EH (cell line): ENCODE measurements at places on chromosomes 5 and 9.

DNA sequence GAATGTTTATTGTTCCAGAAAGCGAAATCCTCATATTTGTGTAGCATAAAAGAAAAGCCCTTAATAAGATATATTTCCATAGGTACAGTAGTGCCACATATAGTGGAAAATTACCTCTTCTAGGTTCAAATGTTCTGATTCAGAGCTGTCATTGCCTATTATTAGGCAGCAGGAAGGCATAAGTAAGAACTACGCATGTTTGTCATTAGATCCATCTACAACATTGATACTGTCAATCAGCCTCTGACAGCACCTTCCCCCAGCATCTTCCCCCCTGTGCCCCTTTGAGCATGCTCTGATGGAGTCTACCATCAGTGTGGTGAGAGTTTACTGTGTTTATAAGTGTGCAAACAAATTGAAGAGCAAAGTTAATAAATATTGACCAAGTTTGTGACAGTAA lies 816.1 kb downstream of the TLE4 start:
- no peak for DNase-seq

- DNase-seq: no peak
Observed at GRCh38 chr5:154320224-154321089, 125.3 kb upstream of the SAP30L start.

GRCh38 chr5:80134876-80135275 lies 99.7 kb downstream of the THBS4 start:
- DNase-seq: no peak

DNA sequence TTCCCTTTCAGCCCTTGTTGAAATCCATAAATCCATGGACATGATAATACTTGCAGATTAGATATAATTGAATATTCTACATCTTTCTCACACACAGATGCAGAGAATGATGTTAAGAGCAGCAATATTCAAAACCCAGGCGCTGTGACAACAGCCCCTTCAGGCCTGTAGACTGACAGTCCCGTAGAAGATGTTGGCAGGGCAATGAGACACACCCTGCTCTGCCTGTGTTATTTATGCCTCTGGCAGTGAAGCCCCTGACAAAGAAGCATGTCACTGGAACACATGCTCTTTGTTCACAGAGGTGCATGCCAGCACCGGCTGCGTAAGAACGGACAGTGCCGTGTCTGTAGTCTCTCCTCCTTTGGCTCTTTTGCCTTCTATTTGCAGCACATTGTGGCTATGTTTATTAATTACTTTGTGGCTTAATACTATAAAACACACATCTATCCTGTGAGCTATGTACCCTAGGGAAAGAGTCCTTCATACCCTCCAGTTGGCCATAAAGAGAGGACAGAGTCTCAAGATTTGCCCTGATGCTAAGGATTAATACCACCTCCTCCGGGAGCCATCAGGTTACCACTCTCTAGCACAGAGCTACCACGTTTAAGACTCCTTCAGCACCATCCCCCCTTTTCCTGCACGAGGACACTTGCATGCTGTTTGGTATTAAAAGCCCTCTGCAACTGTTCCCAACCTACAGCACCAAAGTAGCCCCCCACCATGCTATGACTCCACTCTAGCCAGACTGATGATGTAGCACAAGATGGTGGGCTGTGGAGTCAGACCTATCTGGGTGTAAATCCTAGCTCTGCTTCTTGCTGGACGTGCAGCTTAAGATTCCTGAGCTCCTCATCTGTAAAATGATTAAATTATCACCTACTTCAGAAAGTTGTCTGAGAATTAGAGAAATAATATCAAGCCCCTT lies 2.0 kb upstream of the ANP32B start:
- no peak for DNase-seq

DNA sequence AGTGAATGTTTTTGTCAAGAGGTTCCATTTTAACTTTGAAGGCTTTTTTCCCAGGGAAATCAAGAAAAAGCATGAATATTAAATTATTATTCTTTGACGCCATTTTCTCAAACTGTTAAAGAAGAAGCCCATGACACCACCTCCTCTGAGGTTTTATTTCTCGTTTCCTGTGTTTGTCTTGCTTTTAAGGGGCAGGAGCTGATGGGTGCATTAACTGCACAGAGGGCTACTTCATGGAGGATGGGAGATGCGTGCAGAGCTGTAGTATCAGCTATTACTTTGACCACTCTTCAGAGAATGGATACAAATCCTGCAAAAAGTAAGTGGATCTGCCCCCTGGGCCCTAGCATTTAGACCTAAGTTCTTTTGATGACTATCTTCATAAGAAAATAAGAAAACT lies 205.3 kb downstream of the RFK start:
- DNase-seq: no peak

DNA sequence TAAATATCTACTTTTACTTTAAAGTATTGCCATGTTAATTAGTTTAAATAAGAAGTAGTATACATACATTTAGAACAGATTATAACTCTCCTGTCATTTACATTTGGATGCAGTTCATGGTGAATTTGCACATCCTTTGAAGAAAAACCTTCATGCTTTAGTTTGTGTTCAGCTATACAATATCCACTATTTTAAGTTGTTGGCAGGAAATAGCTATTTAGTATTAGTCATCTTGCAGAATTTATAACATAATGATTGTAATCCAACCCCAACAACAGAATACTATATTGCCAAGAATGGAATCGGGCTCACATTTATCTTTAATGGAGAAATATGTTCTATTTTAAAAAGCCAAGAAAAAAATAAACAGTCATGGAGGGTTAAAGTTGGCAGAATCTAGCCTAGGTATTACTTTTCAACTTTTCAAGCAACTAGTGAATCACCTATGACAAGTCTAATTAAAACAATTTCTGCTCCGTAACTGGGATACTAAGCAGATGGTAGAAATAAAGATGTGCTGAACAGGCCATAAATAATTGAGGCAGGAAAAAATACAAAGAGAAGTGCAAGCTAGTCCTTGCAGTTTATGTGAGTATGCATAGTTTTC lies 1170.6 kb upstream of the NUDT12 start:
- DNase-seq: no peak

- no peak for DNase-seq
Observed at GRCh38 chr5:68730979-68731654, 362.7 kb upstream of the SLC30A5 start.

DNA sequence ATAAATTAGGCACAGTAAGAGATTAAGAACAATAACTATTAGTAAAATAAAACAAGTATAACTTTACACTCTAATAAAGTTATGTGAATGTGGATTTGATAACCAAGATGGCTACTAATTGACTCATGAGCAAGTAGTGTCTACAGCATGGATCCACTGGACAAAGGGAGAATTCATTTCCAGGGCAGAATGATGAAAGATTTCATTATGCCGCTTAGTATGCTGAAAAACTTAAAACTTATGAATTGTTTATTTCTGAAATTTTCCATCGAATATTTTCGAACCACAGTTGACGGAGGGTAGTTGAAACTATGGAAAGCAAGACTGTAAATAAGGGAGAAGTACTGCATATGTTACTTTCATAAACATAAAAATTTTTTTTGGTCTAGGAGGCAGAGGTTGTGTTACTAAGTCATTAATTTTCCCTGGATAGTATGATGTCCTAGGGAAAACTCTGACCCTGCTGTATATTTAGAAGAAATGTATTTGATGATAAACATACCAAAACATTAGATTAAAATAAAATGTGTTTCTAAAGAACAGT lies 24.9 kb upstream of the TARS1 start:
- DNase-seq: no peak
